Stimulated activated CD4-positive, alpha-beta T cell treated with anti-CD3 and anti-CD28 coated beads, TNF-alpha, amount 100 ng/mL, for 4 hours (primary cell): ENCODE measurements at places on chromosomes 4 and X.

- no peak for DNase-seq
Observed at GRCh38 chrX:81996166-81996565, 794.3 kb downstream of the SH3BGRL start.

GRCh38 chrX:50393902-50394301, 76.7 kb downstream of the DGKK start:
- DNase-seq: no peak

DNA sequence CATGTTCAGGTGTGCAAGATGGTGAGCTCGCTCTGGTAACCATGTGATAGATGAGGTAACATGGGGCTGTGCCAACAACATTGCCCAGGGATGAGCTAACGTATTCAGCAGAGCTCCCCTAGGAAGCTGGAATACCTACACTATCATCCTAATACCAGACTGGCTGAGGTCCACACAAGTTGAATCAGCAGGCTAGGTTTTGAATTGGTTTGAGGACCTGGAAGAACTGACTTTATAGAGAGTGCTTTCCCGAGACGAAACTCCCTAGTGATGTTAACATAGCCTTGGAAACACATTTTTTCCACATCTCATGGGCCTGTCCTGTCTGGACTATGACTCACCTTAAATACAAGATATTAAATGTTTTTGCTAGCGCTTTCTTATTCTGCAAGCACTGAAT, 56.7 kb downstream of the IGFBP7 start:
- DNase-seq: no peak

DNA sequence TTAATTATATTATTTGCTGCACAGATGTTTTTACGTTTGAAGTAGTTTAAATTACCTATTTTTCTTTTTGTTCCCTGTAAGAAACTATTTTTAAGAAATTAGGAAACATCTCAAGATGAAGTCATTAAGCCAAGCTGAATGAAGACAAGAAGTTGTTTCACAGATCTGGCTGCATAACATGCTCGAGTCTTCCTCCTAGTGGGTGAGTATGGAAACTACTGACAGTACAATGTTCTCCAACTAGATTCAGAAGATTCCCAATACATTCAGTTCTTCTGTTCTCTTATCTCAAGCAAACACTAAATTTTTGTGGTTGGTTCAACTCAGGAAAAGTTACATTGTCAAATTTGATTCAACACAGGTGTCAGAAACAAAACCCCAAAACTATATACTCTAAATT, 256.8 kb upstream of the VCX start:
- DNase-seq: no peak

- DNase-seq: no peak
Observed at GRCh38 chr4:1814453-1814852, 21.4 kb downstream of the FGFR3 start.

DNA sequence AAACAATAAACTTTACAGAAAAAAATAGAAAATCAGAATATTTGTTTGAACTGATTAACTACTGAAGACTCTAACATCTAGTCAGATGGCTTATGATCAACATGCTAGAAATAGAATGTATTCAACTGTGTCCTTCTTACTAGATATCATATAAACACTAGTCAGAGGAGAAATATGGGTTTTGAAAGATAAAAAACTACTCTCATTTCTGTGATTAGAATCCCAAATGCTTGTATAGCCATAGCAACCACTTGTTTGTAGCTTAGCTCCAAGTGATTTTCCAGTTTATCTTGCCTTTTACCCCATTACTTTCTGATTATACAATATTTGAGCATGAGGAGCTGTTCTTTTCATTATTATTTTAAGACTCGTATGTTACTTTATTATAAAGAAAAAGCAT, 31.2 kb downstream of the USP38 start:
- DNase-seq: no peak

DNA sequence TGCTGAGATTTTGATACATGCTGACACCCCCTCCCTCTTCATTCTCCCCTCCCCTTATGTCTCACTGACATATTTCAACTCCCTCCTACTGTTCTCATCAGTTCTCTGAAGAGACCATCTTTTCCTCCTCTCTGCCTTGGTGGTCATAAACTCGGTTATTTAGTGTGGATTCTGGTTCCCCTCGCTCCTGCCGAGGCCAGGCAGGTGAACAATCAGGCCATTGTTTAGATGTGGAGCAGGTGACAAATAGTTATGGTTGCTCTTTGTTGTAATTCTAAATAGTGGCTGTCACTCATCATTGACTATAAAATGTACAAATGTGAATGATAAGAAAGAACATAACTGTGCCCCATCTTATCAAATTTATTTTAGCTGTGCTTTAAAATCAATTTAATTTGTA, 324.6 kb downstream of the BCOR start:
- DNase-seq: no peak

- no peak for DNase-seq
Observed at GRCh38 chrX:136182414-136182813, 35.1 kb downstream of the FHL1 start.

DNA sequence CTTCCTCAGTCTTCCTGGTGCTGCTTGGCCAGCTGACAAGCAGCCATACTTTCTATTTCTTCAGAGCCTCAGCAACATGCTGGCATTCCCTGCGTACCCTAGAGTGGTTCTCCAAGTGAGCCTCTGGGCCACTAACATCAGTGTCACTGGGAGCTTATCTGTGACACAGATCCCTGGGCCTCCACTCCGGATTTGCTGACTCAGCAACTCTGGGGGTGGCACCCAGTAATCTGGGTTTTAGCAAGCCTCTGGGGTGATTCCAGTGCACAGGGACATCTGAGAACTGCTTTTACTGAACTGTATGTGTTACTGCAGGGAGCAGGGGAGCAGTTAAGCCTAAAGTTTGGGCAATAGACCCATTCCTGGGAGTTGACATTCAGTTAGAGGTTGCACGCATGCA, 28.2 kb upstream of the HMGB3 start:
- DNase-seq: no peak

DNA sequence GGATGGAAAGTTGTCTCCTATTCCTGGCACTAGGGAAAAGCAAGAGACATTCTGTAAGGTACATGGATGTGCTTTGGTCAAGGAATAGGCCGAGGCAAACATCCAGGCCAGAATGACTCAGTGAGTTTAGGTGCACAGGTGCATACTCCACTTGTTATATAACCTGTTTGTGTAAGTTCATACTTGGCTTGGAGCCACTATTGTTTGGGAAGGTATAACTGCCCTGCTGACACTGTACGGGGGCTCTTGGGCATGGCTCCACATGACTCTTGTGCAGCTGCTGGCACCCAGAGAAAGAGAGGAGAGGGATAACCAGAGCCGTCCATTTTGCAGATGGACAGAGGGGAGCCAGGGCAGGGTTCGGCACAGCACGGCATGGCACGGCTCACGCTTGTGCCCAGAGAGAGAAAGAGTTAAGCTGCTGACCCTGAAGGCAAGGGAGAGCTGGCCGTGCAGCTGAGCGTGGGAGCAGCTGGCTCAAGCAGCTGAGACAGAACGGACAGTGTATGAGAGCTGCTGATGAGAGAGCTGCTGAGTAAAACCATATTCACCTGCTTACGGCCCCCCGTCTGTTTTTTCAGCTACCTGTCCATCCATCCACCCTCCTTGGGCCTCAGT, 98.0 kb downstream of the SLC2A9 start:
- DNase-seq: no peak

DNA sequence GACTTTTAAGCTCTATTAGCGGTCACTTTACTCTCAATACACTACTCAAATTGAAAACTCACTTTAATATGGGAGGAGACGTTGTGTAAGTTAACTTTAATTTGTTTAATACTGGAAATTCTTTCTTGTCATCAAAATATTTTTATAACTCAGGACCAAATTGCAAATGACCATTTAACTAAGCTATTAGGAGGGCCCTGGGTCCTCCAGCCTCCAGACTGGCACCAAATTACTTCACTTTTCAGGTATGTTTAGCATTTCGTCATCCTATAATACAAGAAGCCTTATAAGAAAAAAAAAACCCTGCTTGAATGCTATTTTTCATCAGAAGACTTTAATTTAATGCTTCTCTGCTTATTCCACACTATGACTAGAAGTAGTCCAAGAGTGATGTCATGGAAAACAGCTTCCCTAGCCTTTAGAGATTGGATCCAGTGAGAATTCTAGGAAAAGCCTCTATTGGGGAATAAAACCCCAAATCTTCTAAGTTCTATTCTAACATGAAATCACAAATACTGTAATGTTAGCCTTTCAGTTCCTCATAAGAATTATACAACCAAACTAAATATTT, 6.6 kb downstream of the KLHL15 start:
- no peak for DNase-seq

DNA sequence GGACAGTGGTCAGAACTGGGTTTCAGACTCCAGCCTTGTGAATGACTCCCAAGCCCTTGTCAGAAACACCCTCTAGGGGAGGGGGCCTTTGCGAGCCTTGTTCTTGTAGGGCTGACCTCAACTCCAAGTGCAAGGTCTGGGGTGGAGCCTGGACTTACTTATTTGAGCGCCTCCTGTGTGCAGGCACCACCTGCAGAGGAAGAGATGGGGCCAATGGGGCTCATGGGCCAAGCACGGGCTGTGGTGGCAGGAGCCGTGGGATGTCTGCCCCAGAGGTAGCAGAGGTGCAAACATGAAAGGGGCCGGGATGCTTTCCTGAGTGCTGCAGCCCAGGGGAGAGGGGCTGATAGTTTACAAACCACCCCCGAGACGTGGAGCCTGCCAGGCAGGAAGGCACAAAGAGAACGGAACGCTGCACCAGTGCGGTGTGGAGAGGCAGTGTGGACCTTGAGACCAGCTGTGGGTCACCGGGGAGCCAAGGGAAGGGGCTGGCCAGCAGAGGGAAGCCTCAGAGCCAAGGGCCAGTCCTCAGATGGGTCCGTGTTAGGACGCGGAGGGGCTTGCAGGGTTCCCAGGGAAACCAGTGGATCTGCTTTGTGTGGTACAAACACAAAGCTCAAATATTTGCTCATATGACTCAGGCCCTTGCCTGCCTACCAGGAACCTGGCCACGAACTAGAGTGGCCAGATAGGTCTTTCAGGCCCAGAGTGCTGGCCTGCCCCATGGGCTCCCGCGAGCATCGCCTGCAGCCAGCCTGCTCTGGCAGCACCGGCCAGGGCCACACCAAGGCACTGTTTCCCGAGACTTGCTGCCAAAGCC, 8.7 kb upstream of the TADA2B start:
- DNase-seq: no peak

- no peak for DNase-seq
Observed at GRCh38 chr4:7187168-7187535, 5.2 kb upstream of the SORCS2 start.

DNA sequence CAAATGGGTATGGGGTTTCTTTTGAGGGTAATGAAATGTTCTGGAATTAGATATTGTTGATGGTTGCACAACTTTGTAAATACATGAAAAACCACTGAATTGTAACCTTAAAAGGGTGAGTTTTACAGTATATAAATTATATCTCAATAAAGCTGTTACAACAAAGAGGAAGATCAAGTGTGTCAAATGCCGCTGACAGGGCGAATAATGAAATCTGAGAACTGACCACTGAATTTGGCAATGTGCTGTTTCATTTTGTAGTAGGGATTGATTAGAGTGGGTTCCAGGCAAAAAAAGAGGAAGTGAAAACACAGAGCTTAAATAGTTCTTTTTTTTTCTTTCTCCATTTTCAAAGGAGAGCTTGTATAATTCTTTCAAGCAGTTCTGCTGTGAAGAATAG, 161.1 kb upstream of the NAP1L5 start:
- DNase-seq: no peak

DNA sequence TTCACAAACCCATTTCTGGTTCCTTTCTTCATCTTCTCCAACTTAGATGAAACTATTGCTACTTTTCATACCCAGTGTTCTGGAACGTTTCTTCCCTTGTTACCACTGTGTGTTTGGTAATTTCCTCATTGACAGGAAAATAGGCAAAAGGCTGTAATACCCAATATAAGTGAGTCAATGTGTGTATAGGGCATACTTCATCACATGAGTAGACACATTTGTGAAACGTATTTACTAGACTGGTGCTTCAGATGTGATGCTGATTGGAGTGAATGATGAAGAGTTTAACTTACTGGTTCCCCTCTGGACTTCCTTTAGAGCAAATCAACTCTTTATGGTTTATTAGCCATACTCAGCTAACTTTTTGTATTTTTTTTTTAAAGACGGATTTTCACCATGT, 195.1 kb upstream of the ATP6AP2 start:
- no peak for DNase-seq

GRCh38 chr4:76061982-76062381, 12.5 kb upstream of the ART3 start:
- no peak for DNase-seq

DNA sequence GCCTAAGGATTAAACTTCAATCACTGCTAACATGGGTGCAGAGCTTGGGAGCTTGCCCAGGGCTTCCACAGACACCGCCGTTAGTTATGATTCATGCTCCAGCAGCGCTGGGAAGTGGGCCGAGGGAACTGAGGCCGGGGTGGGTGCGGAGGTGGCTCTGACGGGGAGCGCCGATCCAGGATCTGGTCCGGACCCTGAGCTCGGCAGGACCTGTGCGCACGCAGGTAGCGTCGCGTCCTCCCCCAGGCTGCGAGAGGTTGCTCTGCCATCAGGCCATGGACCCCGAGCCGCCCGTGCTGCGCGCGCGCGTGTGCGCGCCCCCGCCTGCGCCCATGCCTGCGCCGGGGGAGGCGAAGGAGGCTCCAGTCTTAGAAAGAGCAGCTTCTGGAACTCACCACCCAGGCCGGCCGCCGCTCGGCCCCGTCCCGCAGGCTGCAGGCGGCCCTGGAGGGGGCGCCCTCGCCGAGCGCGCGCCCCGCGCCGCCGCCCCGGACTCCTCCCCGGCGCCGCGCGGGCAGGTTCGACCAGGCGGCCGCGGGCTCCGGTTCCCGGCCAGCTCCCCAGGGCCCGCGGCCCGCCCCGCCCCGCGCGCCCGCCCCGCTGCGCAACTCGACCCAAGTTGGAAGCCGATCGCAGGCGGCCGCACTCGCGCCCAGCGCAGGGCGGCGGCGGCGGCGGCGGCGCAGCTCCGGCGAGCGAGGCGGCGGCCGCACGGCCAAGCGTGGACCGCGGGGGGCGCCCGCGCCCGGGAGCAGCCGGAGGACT, 732 bp upstream of the ADRA2C start:
- no peak for DNase-seq

GRCh38 chrX:37875675-37876074, 28.3 kb upstream of the DYNLT3 start:
- no peak for DNase-seq

GRCh38 chr4:5952286-5952974, 59.5 kb upstream of the CRMP1 start:
- no peak for DNase-seq

GRCh38 chrX:134161162-134161561, 75.8 kb upstream of the CCDC160 start:
- DNase-seq: no peak

GRCh38 chr4:176123710-176124407, 58.2 kb downstream of the WDR17 start:
- DNase-seq: no peak
